ENCODE measurements at places on chromosomes 16 and 17.

GRCh38 chr16:35306915-35307314 is 1847.5 kb downstream of the TP53TG3F start:
- DNase-seq, result no peak

DNA sequence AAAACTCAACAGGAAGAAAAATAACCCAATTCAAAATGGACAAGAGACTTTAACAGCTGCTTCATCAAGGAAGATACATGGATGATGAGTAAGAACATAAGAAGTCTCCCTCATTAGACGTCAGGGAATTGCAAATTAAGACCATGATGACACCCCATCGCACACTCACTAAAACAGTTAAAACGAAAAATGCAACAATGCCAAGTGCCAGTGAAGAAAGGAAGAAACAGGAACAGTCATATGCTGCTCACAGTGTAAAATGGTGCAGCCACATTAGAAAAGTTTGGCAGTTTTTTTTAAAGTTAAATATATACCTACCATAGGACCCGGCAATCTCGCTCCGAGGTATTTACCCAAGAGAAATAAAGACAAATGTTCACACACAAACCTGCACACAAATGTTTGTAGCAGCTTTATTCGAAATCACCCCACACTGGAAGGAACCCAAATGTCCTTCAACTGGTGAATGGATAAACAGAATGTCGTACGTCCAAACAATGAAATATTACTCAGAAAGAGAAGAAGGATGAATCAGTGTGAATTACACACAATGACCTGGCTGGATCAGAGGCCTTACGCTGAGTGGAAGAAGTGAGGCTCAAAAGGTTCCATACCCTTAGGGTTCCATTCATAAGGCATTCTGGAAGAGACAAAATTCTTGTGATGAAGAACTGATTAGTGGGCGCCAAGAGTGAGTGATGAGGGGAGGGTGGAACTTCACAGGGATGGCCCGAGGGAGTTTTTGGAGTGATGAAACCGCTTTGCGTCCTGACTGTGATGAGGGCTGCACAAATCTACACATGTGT is 110.3 kb downstream of the C16orf95 start:
- DNase-seq, result no peak

DNA sequence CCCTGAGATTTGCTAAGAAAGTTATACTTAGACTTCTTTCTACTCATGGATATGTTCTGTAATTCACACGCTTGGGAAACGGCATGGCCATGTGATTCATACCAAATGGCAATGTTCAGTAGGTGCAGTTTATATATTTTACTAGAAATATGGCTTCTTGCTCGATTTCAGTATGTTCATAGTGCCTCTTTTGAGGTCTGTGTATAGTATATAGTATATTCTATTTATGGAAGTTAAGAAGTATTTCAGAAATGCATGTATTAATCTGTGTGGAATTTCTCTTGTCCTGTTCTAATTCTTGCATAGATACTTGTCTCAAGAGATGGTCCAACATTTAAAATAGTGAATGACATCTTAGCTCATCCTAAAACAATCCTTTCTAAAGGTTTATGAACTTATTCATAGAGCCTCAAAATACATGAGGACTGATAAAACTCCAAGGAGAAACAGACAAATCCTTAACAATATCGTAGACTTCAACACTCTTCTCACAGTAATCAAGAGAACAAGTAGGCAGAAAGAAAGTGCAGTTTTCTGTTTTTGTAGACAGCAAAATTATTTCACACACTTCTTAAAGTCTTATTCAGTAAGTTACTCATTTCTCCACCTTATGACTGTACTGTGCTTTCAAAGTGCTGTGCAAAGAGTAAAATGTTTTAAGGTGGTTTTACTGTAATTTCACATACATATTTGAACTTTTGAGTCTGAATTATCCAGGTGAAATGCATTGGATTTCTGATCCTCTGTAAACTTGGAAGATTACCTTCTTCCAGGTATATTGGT is 11.1 kb downstream of the BPTF start:
- DNase-seq, result no peak

DNA sequence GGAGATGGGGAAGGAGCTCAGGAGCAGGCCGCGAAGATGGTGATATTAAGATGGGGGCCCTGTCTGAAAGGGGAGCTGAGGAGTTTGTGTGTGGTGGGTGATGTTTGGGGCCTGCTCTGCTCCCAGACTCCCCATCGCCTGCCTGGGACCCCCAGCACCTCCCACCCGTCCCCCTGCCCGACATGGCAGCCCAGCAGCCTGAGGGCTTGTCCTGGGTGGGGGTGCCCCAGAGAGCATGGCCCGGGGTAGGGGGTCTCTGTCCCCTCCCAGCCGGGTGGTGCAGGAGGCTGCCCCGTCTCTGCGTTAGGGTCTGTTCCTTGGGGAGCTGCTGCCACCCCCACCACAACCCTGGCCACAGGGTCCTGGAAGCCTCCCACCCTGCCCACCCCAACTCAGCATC is 5.2 kb downstream of the CDH15 start:
- DNase-seq, result no peak

DNA sequence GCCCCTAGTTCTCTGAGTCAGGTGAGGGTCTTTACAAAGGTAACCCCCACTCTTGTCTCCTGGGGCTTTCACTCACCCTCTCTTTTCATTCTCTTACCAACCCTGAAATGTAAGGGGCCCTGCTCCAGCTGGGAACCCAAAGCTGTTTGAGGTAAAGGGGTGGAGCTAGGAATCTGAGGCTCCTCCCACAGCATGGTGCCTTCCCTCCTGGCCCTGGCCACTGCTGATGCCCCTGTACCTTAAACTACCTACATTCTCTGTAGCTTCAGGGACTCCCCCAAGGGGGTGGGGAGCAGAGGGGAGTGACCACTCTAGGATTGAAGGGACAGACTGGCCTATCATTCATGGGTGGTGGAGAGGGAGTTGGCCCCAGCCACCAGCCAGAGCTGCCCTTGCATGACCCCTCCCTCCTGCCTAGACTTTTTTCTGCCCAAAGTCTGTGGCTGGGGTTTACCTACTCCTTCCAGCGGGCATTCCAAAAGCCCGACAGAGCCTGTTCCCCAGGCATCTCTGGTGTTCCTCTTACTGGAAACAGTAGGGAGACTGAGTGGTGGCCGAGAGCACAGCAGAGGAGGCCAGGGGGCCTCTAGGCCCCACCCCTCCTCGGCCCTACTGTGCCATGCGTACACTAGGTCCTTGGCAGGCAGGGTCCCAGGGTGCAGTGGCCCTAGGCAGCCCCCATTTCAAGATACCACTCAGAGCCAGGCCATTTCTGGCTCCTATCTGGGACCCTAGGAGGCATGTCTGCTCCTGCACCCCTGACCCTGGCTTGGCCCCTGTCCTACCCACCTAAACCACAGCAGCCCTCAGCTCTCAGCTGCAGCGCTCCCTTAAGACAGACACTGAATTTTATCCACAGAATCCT is 9.5 kb downstream of the DOK4 start:
- DNase-seq, result no peak

DNA sequence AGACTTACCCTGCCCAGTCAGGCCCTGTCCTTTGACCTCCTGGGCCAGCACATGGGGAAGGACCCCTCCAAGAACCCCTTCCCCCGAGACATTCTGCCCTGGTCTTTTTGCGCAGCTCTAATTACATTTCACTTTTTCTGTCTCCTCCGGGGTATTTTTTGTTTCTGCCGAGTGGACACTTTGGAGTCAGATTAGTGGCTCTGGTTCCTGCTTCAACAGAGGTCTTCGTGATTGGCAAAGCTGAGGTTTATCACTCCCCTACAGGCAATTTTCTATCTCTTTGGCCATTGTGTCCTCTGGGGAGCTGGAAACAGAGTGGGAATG is 23.5 kb downstream of the ANKRD40 start:
- DNase-seq, result no peak

- no peak for DNase-seq
Measured at GRCh38 chr16:77085981-77086380, 105.0 kb upstream of the MON1B start.

Data from vagina (tissue), 2 donors.